ENCODE measurements at places on chromosomes 2 and 18.
A peak's percentile ranks its signal among the peaks of the same experiment; 100 is the strongest.

DNA sequence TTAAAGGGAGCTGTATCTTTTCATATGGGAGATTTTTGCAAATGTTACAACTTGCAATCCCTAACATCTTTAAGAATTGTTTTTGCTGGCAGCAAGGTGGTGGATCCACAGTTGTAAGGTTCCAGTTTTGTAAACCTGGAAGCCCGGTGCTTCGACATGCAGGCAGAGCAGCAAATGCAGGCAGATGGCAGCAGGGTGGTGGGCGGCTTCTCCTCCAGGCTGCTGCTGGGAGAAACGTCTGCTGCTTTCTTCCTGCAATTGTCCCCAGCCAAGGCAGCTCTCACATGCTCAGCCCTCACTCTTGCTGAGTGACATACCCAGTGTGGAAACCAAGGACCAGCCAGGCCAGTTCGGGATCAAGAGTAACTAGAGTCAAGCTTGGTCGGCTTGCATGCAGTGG is 166.0 kb downstream of the SEPTIN10 start:
- DNase-seq: no peak
- H3K27me3 ChIP-seq: peaks cover 6% of the 10 kb centered on the region
- peak overlapping the region; percentile 92 for H3K27ac ChIP-seq
- peaks cover 35% of the 10 kb centered on the region for H3K4me1 ChIP-seq

DNA sequence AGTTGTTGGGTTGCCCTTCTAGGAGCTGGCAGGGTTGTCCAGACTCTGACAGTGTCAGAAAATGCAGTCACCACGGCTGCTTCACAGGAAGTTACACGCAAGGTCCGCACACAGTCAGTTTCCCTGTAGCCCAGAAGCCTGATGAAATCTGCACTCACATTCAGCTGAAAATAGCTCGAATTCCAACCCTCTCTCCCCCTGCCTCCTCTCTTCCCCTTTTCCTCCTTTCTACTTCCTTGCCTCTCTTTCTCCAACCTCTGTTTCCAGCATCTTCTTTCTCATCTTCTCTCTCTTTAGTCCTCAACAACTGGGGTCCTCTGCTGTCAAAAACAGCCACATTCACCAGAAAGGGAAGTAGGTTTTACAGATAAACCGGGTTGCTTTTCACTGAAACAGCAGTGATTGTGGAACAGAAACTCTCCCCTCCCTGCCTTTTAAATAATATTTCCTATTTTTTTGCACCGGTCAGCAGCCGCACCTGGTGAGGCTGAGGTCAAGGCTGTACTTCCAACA is 69.3 kb downstream of the BCL11A start:
- peak overlapping the region; percentile 91 for H3K27ac ChIP-seq
- no peaks in the 10 kb centered on the region for H3K36me3 ChIP-seq
- DNase-seq: peak; percentile 23
- peaks cover 53% of the 10 kb centered on the region for H3K4me1 ChIP-seq
- peak overlapping the region; percentile 75 for H3K4me3 ChIP-seq

GRCh38 chr2:172230889-172231401 is 128.2 kb upstream of the DLX2 start:
- peak overlapping the region; percentile 8 for H3K27ac ChIP-seq
- no peak for DNase-seq
- no peaks in the 10 kb centered on the region for H3K36me3 ChIP-seq
- no peaks in the 10 kb centered on the region for H3K27me3 ChIP-seq
- no peak overlapping the region for H3K4me3 ChIP-seq

DNA sequence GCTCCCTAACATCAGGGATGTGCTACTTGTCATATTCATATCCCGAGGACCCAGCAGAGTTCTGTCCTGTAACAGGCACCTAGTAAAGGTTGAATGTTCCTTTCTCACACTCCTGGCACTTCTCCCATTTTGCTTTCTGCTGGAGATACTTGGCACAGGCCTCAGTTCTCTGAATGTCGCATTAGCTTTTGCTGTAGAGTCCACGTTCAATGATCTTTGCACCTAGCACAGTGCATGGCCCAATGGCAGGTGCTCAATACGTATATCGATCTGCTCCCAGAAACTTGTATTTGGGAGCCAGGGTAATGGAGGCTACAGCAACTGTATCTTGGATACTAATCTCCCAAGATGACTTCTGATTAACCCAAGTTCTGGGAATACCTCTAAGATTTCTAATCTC is 24.8 kb upstream of the VPS4B start:
- H3K36me3 ChIP-seq: no peaks in the 10 kb centered on the region
- DNase-seq: no peak
- H3K27me3 ChIP-seq: peaks cover 4% of the 10 kb centered on the region

GRCh38 chr2:73034661-73035375 is 36.7 kb downstream of the SFXN5 start:
- no peak for DNase-seq
- H3K27ac ChIP-seq: no peak overlapping the region
- H3K4me3 ChIP-seq: no peak overlapping the region
- H3K4me1 ChIP-seq: no peaks in the 10 kb centered on the region

DNA sequence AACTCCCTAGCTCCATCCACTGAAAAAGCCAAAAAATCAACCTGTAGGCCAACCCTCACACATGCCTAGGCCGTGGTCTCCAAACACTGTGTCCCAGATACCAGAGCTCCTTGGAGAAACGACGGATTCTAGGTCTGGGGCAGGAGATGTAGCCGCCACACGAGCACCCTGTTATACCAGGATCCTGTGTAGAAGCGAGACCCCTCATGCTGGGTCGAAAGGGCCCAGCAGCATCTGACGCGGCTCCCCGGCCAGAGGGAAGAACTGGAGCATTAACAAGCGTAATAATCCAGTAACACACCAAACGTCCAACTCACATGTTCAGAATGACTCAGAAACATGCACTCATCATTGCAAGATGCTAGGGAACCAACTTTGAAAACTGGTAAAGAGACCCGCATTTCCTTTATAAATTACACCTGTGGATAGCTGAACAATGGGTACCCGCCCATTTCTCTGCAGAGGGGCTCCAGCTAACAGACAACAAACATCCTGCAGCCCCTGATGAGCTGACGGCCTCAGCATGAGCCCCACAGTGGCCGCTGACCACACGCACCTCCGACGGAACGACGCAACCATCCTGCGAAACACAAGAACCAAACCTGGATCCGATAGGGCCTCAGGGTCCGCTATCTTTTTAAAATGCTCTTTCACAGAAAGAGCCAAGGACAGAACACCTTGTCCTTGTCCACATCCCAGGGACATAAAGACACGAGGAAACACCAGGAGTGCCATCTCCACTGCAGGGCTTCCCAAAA is 14.2 kb downstream of the SLC66A2 start:
- H3K4me1 ChIP-seq: peaks cover 16% of the 10 kb centered on the region
- no peak overlapping the region for H3K4me3 ChIP-seq
- H3K27me3 ChIP-seq: peaks cover 5% of the 10 kb centered on the region
- peaks cover 70% of the 10 kb centered on the region for H3K36me3 ChIP-seq

- H3K27me3 ChIP-seq: peaks cover 6% of the 10 kb centered on the region
- H3K4me3 ChIP-seq: no peak overlapping the region
- H3K36me3 ChIP-seq: no peaks in the 10 kb centered on the region
- no peaks in the 10 kb centered on the region for H3K4me1 ChIP-seq
- H3K27ac ChIP-seq: no peak overlapping the region
- DNase-seq: no peak
Observed at GRCh38 chr2:238125127-238125885, 13.2 kb upstream of the KLHL30 start.

DNA sequence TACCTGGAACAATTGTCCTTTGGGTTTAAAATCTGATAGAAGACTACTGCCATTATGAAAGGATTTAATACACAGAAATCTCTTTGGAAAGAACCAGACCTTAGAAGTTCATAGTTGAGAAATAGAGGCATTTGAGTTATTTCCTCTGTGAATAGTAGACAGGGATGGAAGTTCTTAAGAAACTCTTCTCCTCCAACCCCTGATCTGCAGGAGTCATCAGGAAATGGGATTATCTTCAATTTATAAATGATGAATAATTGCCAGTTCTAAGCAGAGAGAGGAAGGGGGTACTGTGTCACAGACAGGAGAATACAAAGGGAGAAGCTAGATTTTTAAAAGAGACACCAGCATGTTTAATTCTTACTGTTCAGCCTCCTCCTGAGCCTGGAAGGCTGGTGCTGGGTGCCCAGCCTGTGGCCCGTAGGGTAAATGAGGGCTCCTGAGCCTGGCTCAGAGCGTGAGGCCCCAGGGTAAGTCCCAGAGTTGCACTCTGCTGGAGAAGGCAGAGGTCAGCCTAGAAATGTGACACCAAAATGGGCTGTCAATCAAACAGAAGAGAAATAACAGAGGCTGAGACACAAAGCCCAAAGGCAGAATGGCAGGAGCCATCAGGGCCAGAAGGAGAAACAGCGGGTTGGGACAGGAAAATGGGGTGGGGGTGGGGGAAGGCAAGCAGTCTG is 58.2 kb upstream of the PKDCC start:
- H3K4me3 ChIP-seq: no peak overlapping the region
- H3K4me1 ChIP-seq: no peaks in the 10 kb centered on the region
- H3K27ac ChIP-seq: no peak overlapping the region
- H3K36me3 ChIP-seq: no peaks in the 10 kb centered on the region

GRCh38 chr2:179139506-179139905 is 89.6 kb upstream of the CCDC141 start:
- H3K4me3 ChIP-seq: no peak overlapping the region
- no peaks in the 10 kb centered on the region for H3K27me3 ChIP-seq
- no peak overlapping the region for H3K27ac ChIP-seq
- H3K4me1 ChIP-seq: no peaks in the 10 kb centered on the region

DNA sequence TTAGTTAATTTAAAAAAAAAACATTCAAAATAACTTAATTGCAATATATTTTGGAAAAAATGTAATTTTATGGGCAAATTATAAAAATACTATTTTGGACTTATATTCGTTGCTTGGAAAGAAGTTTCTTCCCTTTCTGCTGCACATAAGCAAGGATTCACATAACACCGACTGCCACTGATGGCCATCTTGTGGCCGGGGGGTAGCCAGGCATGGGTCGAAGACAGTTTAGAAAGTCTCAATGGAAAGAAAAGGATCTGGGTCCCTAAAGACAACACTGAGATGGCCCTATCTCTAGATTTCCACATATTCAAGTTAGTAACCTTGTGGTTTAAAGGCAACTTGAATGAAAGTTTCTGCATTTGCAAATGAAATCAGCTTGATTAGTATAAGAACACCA is 318.6 kb downstream of the AKAIN1 start:
- no peaks in the 10 kb centered on the region for H3K36me3 ChIP-seq
- no peaks in the 10 kb centered on the region for H3K27me3 ChIP-seq
- no peak for DNase-seq
- H3K4me3 ChIP-seq: no peak overlapping the region

- H3K4me1 ChIP-seq: peaks cover 3% of the 10 kb centered on the region
- DNase-seq: no peak
- no peaks in the 10 kb centered on the region for H3K36me3 ChIP-seq
- peaks cover 4% of the 10 kb centered on the region for H3K27me3 ChIP-seq
- H3K27ac ChIP-seq: no peak overlapping the region
- no peak overlapping the region for H3K4me3 ChIP-seq
Observed at GRCh38 chr2:48574353-48575287, 43.0 kb upstream of the GTF2A1L start.

GRCh38 chr18:38076346-38077070 is 510.9 kb upstream of the CELF4 start:
- no peaks in the 10 kb centered on the region for H3K4me1 ChIP-seq
- no peaks in the 10 kb centered on the region for H3K36me3 ChIP-seq
- H3K27ac ChIP-seq: no peak overlapping the region
- H3K4me3 ChIP-seq: no peak overlapping the region

- H3K27ac ChIP-seq: peak overlapping the region; percentile 30
- no peak for DNase-seq
- no peaks in the 10 kb centered on the region for H3K27me3 ChIP-seq
- H3K36me3 ChIP-seq: no peaks in the 10 kb centered on the region
- H3K4me1 ChIP-seq: peaks cover 36% of the 10 kb centered on the region
Observed at GRCh38 chr2:152513029-152513428, 178.1 kb downstream of the FMNL2 start.

DNA sequence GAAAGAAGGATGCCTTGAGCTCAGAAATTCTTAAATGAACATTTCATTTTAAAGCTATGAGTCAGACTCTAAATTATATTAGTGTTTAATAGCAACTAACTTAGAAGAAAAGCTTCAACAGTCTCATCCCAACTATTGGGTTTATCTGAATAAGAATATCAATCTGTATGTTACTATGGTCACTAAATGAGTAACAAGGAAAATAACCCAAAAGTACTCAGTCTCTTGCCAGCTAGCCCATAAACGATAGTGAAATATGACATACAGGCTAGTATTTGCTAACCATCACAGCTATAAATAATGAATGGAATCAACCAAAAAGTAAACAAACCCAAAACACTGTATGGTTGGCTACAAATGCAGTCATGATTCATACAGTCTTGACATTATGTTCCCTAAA is 174.9 kb downstream of the RAB3GAP1 start:
- H3K27me3 ChIP-seq: peaks cover 2% of the 10 kb centered on the region
- no peak overlapping the region for H3K4me3 ChIP-seq
- H3K27ac ChIP-seq: peak overlapping the region; percentile 78
- H3K36me3 ChIP-seq: no peaks in the 10 kb centered on the region

- no peak overlapping the region for H3K4me3 ChIP-seq
- no peak overlapping the region for H3K27ac ChIP-seq
- H3K4me1 ChIP-seq: peaks cover 5% of the 10 kb centered on the region
- no peak for DNase-seq
Observed at GRCh38 chr18:12009581-12010140, 28.4 kb downstream of the IMPA2 start.

DNA sequence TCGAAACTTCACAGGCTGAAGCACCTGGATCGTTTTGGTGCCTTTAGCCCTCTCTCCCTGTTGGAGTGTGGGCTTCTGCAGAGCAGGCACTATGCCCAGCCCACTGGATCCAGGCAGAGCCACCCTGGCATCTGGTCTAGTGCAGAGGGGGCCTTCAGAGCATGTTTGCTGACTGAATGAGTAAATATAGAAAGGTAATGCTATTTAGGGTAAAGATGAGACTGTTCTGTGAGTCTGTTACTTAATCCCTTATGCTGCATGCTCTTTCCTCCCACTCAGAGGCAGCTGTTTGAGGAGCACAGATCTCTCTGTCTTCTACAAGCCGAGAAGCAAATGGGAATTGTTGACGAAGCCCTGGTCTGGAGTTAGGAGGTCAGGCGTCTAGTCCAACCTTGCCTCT is 130.2 kb downstream of the RGPD3 start:
- H3K36me3 ChIP-seq: no peaks in the 10 kb centered on the region
- H3K4me3 ChIP-seq: no peak overlapping the region
- H3K27me3 ChIP-seq: no peaks in the 10 kb centered on the region
- DNase-seq: no peak
- no peak overlapping the region for H3K27ac ChIP-seq
- no peaks in the 10 kb centered on the region for H3K4me1 ChIP-seq

GRCh38 chr2:105129722-105130232 is 91.9 kb downstream of the MRPS9 start:
- peaks cover 18% of the 10 kb centered on the region for H3K27me3 ChIP-seq
- no peaks in the 10 kb centered on the region for H3K36me3 ChIP-seq
- no peaks in the 10 kb centered on the region for H3K4me1 ChIP-seq
- no peak overlapping the region for H3K27ac ChIP-seq

DNA sequence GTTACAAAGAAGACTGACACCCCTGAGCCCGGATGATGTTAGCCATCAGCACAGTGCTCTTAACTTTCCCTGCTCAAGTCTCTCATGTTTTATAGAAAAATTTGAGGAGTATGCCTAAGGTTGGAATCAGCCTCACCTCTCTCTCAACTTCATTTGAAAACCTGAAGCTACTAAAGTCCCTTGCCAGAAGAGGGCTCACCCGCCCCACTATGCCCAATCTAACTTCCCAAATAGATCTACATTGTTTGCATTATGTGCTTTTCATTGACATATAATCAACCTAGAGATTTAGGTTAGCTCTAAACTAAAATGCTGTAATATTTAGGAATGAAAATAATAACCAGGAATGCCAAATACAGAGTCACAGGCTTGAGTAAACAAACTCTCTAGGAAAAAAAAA is 305.4 kb downstream of the NCKAP5 start:
- H3K27ac ChIP-seq: no peak overlapping the region
- no peaks in the 10 kb centered on the region for H3K36me3 ChIP-seq
- H3K4me1 ChIP-seq: peaks cover 31% of the 10 kb centered on the region
- DNase-seq: no peak
- no peaks in the 10 kb centered on the region for H3K27me3 ChIP-seq
- H3K4me3 ChIP-seq: no peak overlapping the region
